Natural killer cell treated with Interleukin-12 subunit alpha and Interleukin-12 subunit beta and Interleukin-15 and Interleukin-18, amount 100 ng/mL, for 72 hours (primary cell): ENCODE measurements at places on chromosomes 1 and 21. TPM values are rescaled to one million over a fixed set of nuclear protein-coding genes. Genes with fewer than 3 reads are reported as not detected.

The CADM3 gene
- total RNA-seq, result not detected

The SPRR2A gene
- not detected for total RNA-seq

The TSTD1 gene
- 10.5 TPM for total RNA-seq

The CASQ2 gene
- not detected for total RNA-seq

The TMEM39B gene
- total RNA-seq, result 26.9 TPM

The UBE2U gene
- not detected for total RNA-seq

The OLIG2 gene
- not detected for total RNA-seq

The SEC16B gene
- not detected for total RNA-seq

The PLPPR4 gene
- total RNA-seq, result not detected

The REN gene
- total RNA-seq, result not detected

The MMEL1 gene
- not detected for total RNA-seq

The KCNE2 gene
- total RNA-seq, result not detected

The RPAP2 gene
- 39.3 TPM for total RNA-seq

The OPRD1 gene
- not detected for total RNA-seq

The ADORA1 gene
- total RNA-seq, result not detected

The ERICH3 gene
- not detected for total RNA-seq
